ENCODE measurements at places on chromosomes 16 and 17. TPM values are rescaled to one million over a fixed set of nuclear protein-coding genes. Genes with fewer than 3 reads are reported as not detected.

DNA sequence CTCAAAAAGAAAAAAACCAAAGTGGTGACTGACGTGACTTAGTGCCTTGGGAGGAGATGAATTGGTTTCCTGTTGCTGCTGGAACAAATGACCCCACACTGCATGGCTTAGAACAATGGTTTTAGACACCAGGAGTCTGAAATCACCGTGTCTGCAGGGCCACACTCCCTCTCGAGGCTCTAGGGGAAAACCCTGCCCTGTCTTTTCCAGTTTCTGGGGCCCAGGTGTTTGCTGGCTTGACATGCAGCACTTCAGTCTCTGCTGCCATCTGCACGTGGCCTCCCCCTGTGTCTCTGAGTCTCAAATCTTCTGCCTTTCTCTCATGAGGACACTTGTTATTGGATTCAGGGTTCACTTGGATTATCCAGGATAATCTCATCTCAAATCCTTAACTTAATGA lies 323.8 kb upstream of the TNRC6C start:
- H3K36me3 ChIP-seq, result no peaks in the 10 kb centered on the region
- H3K27me3 ChIP-seq, result no peaks in the 10 kb centered on the region
- no peak for DNase-seq
- H3K4me3 ChIP-seq, result no peak overlapping the region
- H3K27ac ChIP-seq, result no peak overlapping the region

DNA sequence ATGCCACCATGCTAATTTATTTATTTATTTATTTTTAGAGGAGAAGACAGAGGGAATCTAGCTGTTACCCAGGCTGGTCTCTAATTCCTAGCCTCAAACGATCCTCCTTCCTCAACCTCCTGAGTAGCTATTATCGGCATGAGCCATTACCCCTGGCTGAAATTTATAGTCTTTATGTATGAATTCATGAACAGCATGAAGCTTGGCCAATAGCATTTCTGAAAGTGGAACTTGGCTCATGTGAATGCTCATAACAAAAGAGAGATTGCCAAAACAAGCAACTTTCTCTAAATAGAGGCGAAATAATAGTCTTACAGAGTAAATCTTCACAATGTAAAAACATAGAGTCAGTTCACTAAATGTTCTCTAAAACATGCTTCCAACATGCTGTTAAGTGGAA lies 30.1 kb upstream of the SMURF2 start:
- H3K27ac ChIP-seq, result no peak overlapping the region
- no peaks in the 10 kb centered on the region for H3K4me1 ChIP-seq
- no peaks in the 10 kb centered on the region for H3K27me3 ChIP-seq
- H3K4me3 ChIP-seq, result no peak overlapping the region
- H3K36me3 ChIP-seq, result no peaks in the 10 kb centered on the region
- DNase-seq, result no peak

DNA sequence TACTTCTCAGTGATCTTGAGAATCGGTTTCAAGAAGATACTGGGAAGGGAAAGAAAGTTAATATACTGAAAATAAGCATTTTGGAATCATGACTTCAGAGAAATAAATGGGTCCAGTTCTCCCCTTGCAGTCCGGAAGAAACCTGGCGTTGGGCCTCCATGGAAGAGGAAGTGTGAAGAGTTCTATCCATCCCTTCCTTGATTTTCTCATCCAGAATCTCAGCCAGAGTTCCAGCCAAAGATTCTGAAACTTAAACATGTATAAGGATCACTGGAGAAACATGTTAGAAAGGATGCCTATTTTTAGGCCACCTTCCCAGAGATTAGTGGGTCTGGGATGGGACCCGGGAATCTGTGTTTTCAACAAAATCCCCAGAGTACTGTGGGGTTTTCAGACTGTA lies 8.7 kb upstream of the GAS7 start:
- peaks cover 16% of the 10 kb centered on the region for H3K4me1 ChIP-seq
- no peak overlapping the region for H3K4me3 ChIP-seq
- H3K27me3 ChIP-seq, result no peaks in the 10 kb centered on the region
- DNase-seq, result no peak
- no peak overlapping the region for H3K27ac ChIP-seq
- peaks cover 8% of the 10 kb centered on the region for H3K36me3 ChIP-seq

- peak; percentile 36 for DNase-seq
- H3K4me3 ChIP-seq, result no peak overlapping the region
- H3K27ac ChIP-seq, result no peak overlapping the region
- no peaks in the 10 kb centered on the region for H3K4me1 ChIP-seq
- no peaks in the 10 kb centered on the region for H3K27me3 ChIP-seq
Measured at GRCh38 chr16:25228372-25228771, 11.6 kb downstream of the AQP8 start.

GRCh38 chr17:44084921-44085320 lies 14.4 kb downstream of the G6PC3 start:
- H3K36me3 ChIP-seq, result no peaks in the 10 kb centered on the region
- no peak overlapping the region for H3K27ac ChIP-seq
- DNase-seq, result no peak

- H3K36me3 ChIP-seq, result no peaks in the 10 kb centered on the region
- H3K27me3 ChIP-seq, result no peaks in the 10 kb centered on the region
- no peak overlapping the region for H3K27ac ChIP-seq
- H3K4me3 ChIP-seq, result no peak overlapping the region
- H3K4me1 ChIP-seq, result peaks cover 10% of the 10 kb centered on the region
Measured at GRCh38 chr17:33803686-33804085, 451.4 kb upstream of the CCL2 start.

DNA sequence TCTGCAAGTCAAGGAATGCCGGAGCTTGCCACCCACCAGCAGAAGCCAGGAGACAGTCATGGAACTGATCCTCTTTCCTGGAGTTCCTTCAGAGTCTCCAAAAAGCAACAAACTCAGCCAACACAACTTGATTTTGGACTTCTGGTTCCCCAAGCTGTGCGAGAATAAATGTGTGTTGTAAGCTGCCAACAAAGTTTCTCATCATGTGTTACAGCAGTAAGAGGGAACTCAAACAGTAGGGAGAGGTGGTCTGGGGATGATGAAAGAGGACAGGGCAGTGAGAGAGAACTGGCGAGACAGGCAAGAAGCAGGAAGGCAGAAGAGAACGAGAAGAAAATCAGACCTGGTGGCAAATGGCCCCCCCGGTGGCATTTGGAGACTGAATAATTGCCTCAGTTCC lies 204.9 kb downstream of the MAF start:
- H3K4me1 ChIP-seq, result no peaks in the 10 kb centered on the region
- H3K4me3 ChIP-seq, result no peak overlapping the region

- H3K4me1 ChIP-seq, result no peaks in the 10 kb centered on the region
- H3K4me3 ChIP-seq, result no peak overlapping the region
- H3K27me3 ChIP-seq, result no peaks in the 10 kb centered on the region
- DNase-seq, result no peak
- no peaks in the 10 kb centered on the region for H3K36me3 ChIP-seq
Measured at GRCh38 chr16:23268561-23268960, 33.5 kb upstream of the SCNN1B start.

- H3K36me3 ChIP-seq, result no peaks in the 10 kb centered on the region
- no peak overlapping the region for H3K27ac ChIP-seq
- DNase-seq, result no peak
- H3K4me1 ChIP-seq, result no peaks in the 10 kb centered on the region
- H3K4me3 ChIP-seq, result no peak overlapping the region
Measured at GRCh38 chr17:17909078-17909477, 63.1 kb downstream of the TOM1L2 start.

DNA sequence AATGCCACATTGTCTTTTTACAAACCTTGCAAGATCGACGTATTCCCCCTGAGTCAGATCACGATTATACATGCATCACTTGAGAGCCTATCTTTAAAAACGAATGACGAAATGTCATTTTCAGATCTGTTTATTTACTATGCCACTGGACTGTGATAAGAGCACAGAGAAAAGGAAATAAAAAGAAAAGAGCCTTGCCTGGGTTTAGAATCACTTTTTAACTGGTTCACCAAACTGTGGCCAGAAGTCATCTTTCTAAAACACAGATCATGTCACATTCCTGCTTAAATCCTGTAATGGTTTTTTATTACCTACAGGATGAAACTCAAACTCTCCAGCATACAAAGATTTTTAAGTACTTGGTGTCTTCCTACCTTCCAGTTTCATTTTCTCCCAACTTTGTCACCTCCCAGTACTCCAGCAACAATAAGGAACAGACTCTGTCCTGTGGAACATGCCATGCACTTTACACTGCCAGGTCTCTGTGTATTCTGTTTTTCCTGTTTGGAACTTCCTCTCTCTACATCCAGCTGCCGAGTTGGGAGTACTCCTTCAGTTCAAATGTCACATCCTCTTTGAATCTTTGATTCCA lies 91.5 kb downstream of the SNX11 start:
- peaks cover 13% of the 10 kb centered on the region for H3K4me1 ChIP-seq
- H3K4me3 ChIP-seq, result no peak overlapping the region
- no peak for DNase-seq
- H3K27ac ChIP-seq, result no peak overlapping the region

DNA sequence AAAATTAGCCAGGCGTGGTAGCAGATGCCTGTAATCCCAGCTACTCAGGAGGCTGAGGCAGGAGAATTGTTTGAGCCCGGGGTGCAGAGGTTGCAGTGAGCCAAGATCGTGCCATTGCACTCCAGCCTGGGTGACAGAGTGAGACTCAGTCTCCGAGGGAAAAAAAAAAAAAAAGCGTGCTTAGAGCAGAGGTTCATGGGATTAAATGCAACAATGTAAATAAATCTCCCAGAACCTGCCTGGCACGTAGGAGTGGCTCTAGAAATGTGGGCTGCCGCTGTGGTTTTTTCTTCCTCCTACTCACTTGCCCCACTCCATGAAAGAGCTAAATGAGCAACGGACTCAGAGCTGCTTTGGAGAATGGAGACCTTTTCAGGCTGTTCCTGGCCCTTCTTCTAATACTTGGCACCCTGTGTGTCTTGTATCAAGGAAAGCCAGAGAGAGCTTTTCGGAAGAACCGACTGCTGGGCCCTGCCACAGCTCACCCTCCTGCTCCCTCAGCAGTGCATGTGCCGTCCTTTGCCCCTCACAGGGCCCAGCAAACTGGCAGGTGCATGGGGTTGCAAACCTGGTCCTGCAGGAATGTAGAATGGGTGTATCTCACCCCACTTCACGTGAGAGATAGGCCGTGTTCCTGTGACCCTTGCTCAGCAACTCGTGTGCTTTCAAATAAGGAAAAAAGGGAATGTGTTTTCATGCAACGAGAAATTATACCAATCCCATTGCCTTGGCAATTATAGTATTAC lies 52.0 kb downstream of the LDHD start:
- no peaks in the 10 kb centered on the region for H3K36me3 ChIP-seq
- DNase-seq, result no peak
- H3K4me3 ChIP-seq, result no peak overlapping the region
- H3K27me3 ChIP-seq, result no peaks in the 10 kb centered on the region

GRCh38 chr17:26774291-26775218 lies 519.4 kb upstream of the WSB1 start:
- peaks cover 5% of the 10 kb centered on the region for H3K36me3 ChIP-seq
- no peaks in the 10 kb centered on the region for H3K27me3 ChIP-seq
- no peak for DNase-seq
- H3K27ac ChIP-seq, result no peak overlapping the region
- no peak overlapping the region for H3K4me3 ChIP-seq
- H3K4me1 ChIP-seq, result no peaks in the 10 kb centered on the region

GRCh38 chr16:728131-728889 lies 1.4 kb downstream of the HAGHL start:
- H3K36me3 ChIP-seq, result no peaks in the 10 kb centered on the region
- no peaks in the 10 kb centered on the region for H3K4me1 ChIP-seq
- peak overlapping the region; percentile 71 for H3K4me3 ChIP-seq
- no peak overlapping the region for H3K27ac ChIP-seq
- DNase-seq, result peak; percentile 80
- peaks cover 14% of the 10 kb centered on the region for H3K27me3 ChIP-seq

- no peak overlapping the region for H3K4me3 ChIP-seq
- no peak for DNase-seq
- no peaks in the 10 kb centered on the region for H3K27me3 ChIP-seq
- no peak overlapping the region for H3K27ac ChIP-seq
- peaks cover 55% of the 10 kb centered on the region for H3K4me1 ChIP-seq
Measured at GRCh38 chr17:39640591-39641031, 3.7 kb downstream of the STARD3 start.

GRCh38 chr17:8791910-8792270 lies 7.3 kb downstream of the MFSD6L start:
- H3K4me1 ChIP-seq, result peaks cover 11% of the 10 kb centered on the region
- no peak overlapping the region for H3K4me3 ChIP-seq
- no peaks in the 10 kb centered on the region for H3K27me3 ChIP-seq
- no peaks in the 10 kb centered on the region for H3K36me3 ChIP-seq
- H3K27ac ChIP-seq, result no peak overlapping the region

DNA sequence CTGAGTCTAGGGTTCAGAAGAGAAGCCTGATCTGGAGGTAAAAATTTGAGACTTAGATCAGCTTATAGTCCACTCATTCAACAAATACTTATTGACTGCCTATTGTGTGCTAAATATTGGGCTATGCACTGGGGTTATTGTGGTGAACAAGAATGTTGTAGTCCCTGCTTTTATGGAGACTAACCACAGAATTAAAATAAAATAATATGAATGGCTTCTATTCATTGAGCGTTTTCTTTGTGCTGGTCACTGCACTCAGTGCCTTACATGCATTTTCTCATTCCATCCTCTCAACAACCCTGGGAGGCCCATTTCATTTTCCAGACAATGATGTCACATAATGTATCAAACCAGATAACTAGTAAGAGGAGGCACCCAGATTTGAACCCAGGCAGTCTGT lies 4.8 kb downstream of the NEK8 start:
- H3K4me1 ChIP-seq, result no peaks in the 10 kb centered on the region
- no peaks in the 10 kb centered on the region for H3K36me3 ChIP-seq
- no peak overlapping the region for H3K27ac ChIP-seq
- no peak overlapping the region for H3K4me3 ChIP-seq
- DNase-seq, result no peak
- H3K27me3 ChIP-seq, result no peaks in the 10 kb centered on the region

DNA sequence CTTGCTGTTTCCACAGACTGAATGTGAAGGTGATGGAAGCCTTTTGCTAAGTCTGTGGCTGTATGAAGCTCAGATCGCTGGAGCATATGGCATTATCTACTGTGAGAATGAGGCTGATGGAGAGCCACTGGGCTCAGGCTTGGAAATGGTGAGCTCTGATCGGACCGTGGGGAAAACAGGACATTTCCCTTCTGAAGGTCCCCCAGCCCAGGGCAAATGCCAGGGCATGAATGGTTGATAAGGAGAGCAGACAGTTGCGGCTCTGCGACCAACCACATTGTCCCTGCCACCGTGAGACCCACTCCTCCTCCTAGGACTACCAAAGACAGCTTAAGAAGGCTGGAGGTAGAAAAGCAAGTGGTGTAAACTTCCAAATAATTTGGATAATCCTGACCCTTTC lies 4.7 kb upstream of the CUEDC1 start:
- peaks cover 27% of the 10 kb centered on the region for H3K27me3 ChIP-seq
- H3K4me1 ChIP-seq, result peaks cover 18% of the 10 kb centered on the region
- no peak overlapping the region for H3K27ac ChIP-seq
- no peaks in the 10 kb centered on the region for H3K36me3 ChIP-seq
- no peak for DNase-seq

The SKAP1 gene
- polyA plus RNA-seq, result 0.27 TPM

The KRTAP4-9 gene
- polyA plus RNA-seq, result not detected

The KRTAP2-1 gene
- not detected for polyA plus RNA-seq

The SPIRE2 gene
- 5.0 TPM for polyA plus RNA-seq

The PYDC1 gene
- polyA plus RNA-seq, result 1.8 TPM

The GGT6 gene
- not detected for polyA plus RNA-seq

The FBXO39 gene
- polyA plus RNA-seq, result not detected

The VPS4A gene
- polyA plus RNA-seq, result 28.8 TPM

The CDC6 gene
- 46.2 TPM for polyA plus RNA-seq

The CD300LG gene
- not detected for polyA plus RNA-seq

The CD79B gene
- 2.5 TPM for polyA plus RNA-seq

The MFAP4 gene
- polyA plus RNA-seq, result 9.4 TPM

Measured in GM23338 (cell line).